Adipocyte (in vitro differentiated cells): ENCODE measurements at places on chromosomes 11 and 22.

DNA sequence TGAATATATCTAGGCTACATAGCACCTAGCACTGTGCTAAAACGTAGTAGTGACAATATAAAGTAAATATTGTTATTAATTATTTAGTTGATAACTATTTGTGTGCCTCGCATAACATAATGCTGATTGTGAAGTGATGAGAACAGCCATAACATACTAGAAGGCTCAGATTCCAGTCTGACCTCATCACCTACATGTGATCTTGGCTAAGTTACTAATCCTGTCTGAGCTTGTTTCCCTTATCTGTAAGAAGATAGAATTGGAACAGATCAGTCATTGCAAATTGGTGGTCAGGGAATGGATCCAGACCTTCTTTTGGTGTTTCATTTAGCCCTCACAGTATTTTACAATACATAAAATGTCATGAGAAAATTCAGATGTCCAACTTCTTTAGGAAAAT, 103.4 kb upstream of the SEZ6L start:
- no peak for DNase-seq

DNA sequence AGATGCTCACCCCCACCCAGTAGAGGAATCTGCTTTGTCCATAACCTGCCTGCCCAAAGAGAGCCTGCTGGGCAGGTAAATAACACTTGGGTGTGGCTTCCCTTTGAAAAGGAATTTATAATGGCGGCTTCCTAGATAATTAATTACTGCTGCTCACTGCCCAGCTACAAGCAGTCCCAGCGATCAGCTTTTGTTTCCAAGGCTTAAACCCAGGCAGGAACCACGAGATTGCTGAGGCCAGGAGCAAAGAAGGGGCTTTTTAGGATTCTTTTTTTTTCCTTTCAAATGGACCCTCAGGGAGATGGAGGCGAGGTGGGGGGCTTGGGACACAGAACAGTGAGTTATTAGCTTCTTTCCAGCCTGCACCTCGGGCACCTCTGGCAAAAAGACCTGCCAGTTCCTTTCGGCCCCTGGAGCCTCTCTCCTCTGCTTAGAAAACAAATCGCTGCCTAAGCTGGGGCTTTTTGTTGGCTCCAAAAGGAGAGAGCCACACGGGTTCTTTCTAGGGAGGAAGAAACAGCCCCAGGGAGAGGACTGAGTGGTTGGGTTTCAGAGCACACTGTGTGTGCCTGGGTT, 107.2 kb downstream of the TSPAN18 start:
- no peak for DNase-seq

DNA sequence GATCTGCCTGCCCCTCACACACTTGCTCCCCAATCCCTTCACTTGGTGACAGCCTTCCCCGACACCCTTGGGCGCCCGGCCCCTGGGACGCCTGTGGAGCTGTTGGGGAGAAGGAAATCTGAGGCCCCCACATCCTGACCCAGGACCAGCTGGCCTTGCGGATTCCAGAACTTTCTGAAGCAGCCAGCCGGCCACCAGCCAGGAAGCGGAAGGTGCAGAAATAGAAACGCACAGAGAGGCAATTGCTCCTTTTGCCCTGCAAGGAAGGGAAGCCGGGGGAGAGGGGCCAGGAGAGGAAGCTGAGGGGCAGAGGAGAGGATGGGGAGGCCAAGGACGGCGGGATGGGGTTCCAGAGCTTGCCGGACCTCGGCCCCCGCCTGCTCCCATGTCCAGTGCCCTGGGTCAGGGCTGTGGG, 66.7 kb upstream of the LINC01488 start:
- no peak for DNase-seq

DNA sequence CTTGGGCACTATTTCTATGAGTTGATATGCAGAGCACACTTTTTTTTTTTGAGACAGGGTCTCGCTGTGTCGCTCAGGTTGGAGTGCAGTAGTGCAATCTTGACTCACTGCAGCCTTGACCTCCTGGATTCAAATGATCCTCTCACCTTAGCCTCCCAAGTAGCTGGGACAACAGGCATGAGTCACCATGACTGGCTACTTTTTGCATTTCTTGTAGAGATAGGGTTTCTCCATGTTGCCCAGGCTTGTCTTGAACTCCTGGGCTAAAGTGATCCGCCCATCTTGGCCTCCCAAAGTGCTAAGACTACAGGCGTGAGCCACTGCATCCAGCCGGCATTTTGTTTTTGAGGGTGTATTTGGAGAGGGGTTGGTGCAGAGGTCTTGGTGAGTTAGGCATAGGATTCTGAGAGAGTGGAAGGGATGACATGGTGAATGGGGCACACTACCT, 29.9 kb upstream of the MTCH2 start:
- DNase-seq: no peak

- DNase-seq: peak; percentile 57
Observed at GRCh38 chr11:58923300-58923788, 15.9 kb upstream of the GLYATL1 start.
